Stimulated activated CD8-positive, alpha-beta memory T cell treated with anti-CD3 and anti-CD28 coated beads, Interleukin-4, amount 100 ng/mL, for 1 hour (primary cell): ENCODE measurements at places on chromosomes 2 and 18.

DNA sequence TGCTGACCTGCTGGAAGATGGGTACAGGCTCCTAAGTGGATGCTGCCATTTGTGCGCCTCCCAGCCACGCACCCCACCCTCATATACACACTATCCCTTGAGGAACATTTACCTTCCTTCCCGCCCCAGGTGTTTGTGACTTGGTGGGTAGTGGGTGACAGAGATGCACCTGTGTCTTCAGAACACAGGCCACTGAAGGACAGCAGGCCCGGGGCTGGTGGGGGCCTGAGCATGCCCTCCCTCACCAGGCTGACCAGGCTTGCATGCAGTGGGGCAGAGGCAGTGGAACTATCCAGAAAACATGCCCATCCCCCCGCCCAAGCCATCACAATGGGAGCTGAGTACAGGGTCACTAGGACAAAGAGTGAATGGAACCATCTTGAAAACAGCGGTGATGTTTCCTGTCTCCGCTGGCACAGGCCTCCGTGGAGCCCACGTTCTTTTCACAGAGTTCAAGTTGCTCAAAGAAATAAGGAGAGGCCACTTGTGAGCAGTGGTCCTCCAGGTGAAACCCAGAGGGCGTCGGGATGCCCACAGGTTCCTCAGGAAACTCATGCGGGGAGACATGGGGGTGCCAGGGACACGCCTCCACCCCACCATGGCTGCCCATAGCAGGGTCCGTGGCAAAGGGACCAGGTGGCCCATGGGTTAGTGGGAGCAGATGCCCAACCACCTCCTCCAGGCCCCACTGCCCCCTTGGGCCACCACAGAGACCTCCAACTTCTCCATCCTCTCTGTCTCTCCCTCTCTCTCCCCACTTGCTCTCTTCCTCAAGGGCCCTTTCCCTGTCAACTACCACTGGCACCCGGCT, 90.9 kb downstream of the MALT1 start:
- no peak for DNase-seq

DNA sequence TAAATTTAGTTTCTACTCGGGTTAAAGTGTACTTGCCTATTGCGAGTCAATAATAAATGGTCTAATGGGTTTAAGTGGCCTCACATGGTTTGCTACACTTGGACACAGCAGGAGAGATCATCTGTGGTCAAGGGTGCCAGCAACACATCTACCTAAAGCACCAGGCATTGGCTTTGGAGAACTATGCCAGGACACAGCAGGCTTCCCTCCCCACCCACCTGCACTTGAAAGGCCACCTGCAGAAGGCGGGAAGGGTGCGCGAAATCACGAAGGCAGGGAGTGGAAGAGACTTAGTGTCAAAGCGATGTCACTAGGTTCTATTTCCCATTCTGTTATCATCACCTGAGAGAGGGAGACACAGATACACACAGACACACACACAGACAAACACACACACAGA, 44.5 kb downstream of the MYT1L start:
- DNase-seq = no peak

DNA sequence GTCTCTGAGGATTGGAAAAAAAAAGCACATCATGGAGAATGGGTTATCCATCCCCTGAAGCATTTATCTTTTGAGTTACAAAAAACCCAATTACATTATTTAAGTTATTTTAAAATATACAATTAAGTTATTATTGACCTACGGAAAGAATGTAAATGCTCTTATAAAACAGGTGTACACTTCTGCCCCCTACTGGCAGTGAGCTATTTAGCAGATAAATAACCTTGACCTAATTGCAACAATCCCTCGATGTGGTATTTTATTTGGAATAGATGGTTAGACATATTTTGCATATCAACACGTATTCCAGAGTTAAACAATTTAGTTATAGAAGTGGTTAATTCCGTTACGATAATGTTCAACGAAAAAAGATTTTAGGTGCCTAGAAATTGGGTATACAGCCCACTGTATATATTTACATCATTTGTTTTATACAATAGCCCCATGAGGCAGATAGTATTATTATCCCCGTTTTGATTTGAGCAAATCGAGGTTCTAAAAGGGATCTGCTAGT, 9.1 kb upstream of the DAW1 start:
- no peak for DNase-seq

DNA sequence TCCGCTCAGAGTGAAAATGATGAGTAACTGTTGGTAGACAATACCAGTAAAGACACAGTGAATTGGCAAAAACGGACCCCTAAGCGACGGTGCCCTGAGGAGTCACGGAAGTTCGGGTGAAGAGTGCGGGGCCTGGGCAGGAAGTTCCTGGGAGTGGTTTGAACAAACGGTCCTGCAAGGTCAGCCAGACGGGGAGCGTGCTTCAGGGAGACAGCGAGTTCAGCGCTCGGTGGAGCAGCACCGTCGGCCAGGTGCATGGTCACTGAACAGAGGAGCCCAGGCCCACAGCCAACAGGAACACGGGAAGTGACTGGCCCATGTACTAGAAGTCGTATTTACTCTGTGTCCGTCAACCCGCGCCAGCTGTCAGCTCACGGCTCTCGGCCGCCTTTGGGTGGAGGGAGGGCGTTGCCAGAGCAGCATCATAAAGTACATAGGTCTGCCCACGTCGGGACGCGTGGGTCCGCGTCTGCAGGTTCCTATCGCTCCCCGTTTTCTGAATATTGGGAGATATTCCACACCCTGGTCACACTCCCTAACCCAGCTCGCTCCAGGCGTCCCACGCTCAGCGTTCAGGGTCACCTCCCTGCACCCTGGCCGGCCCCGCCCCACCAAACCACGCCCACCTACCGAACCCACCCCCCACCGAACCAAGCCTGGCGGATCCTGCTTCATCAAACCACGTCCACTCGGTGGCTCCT, 75.6 kb upstream of the UXS1 start:
- no peak for DNase-seq
